Esophagus muscularis mucosa (tissue), 4 donors: ENCODE measurements at places on chromosomes 7 and 10.

- no peak overlapping the region for H3K27ac ChIP-seq
- no peak for DNase-seq
- no peaks in the 10 kb centered on the region for H3K4me1 ChIP-seq
- H3K27me3 ChIP-seq, result no peaks in the 10 kb centered on the region
Observed at GRCh38 chr7:17593819-17594419, 295.5 kb downstream of the AHR start.

DNA sequence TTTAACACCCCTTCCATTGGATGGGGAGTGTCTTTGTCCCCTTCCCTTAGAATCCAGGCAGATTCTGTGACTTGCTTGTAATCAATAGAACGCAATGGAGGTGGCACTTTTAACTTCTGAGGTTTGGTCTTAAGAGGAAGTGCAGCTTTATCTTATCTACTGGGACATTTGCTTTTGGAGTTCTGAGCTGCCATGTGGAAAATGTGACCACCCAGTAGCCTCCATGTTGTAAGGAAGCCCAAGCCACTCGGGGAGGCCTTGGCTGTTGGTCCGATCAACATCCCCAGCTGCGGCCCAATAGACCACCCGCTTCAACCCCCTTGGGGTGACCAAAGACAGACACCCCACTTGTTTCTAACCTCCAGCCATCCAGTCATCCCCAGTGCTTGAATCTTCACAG is 86.3 kb upstream of the FAM171A1 start:
- H3K4me1 ChIP-seq, result no peaks in the 10 kb centered on the region
- H3K36me3 ChIP-seq, result no peaks in the 10 kb centered on the region
- H3K27ac ChIP-seq, result no peak overlapping the region
- no peaks in the 10 kb centered on the region for H3K27me3 ChIP-seq
- no peak for DNase-seq

- H3K27me3 ChIP-seq, result no peaks in the 10 kb centered on the region
- no peaks in the 10 kb centered on the region for H3K36me3 ChIP-seq
- H3K27ac ChIP-seq, result no peak overlapping the region
- H3K4me1 ChIP-seq, result peaks cover 21% of the 10 kb centered on the region
- H3K4me3 ChIP-seq, result no peak overlapping the region
Observed at GRCh38 chr10:79331709-79332108, 15.6 kb upstream of the PPIF start.

GRCh38 chr10:6269432-6269831 is 66.7 kb downstream of the PFKFB3 start:
- DNase-seq, result no peak
- H3K4me3 ChIP-seq, result no peak overlapping the region
- peaks cover 7% of the 10 kb centered on the region for H3K4me1 ChIP-seq
- no peak overlapping the region for H3K27ac ChIP-seq
- H3K36me3 ChIP-seq, result no peaks in the 10 kb centered on the region

- no peak overlapping the region for H3K27ac ChIP-seq
- H3K4me1 ChIP-seq, result peaks cover 6% of the 10 kb centered on the region
- H3K27me3 ChIP-seq, result no peaks in the 10 kb centered on the region
- peaks cover 89% of the 10 kb centered on the region for H3K36me3 ChIP-seq
Observed at GRCh38 chr10:114859222-114859621, 37.6 kb downstream of the FHIP2A start.

DNA sequence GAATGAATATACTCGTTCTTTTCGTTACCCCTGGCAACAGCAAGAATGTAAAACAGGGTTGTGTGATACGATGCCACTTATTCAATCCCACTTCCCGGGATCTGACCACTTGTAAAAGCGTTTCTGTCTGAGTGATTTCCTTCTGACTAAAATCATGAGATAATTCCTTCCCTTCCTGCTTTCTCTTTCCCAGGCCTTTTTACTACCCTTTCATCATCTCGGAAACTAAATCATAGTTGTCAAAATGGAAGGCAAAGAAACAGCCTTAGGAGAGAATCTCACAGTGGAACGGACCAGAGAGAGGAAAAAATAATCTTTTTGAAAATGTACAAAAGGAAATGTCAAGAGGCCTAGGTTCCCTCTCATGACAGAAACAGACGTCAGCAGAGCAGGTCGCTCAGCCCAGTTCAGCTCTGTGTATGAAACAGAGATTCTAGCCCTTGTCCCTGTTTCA is 29.8 kb downstream of the DIP2C start:
- peak overlapping the region; percentile 24 for H3K4me3 ChIP-seq
- peak overlapping the region; percentile 78 for H3K27ac ChIP-seq
- H3K4me1 ChIP-seq, result peaks cover 73% of the 10 kb centered on the region
- H3K36me3 ChIP-seq, result no peaks in the 10 kb centered on the region
- H3K27me3 ChIP-seq, result no peaks in the 10 kb centered on the region

DNA sequence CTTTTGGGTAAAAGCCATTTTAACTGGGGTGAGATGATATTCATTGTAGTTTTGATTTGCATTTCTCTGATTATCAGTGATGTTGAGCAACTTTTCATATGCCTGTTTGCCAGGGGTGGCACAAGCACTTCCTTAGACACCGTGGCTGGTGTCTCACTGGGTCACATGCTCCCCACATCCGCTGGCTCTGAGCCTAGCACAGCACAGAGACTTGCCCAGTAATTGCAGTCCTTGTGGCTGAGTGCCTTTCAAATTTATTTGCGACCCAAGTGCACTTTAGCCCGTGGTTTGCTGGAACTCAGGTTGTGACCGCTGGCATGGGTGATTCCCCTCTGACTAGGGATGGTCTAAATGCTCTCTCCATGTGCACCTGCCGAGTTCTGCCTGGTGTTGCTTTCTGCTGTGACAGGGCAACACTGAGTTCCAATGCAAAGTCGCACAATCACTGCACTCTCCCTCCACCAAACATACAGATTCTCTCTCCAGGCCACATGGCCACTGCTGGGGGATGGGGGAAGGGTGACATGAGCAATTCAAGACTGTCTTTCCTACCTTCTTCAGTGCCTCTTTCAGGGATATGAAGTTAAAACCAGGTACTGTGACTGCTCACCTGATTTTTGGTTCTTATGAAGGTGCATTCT is 66.5 kb downstream of the ZNF277 start:
- no peaks in the 10 kb centered on the region for H3K4me1 ChIP-seq
- no peak overlapping the region for H3K27ac ChIP-seq
- H3K36me3 ChIP-seq, result no peaks in the 10 kb centered on the region
- no peaks in the 10 kb centered on the region for H3K27me3 ChIP-seq
- no peak for DNase-seq
- H3K4me3 ChIP-seq, result no peak overlapping the region

DNA sequence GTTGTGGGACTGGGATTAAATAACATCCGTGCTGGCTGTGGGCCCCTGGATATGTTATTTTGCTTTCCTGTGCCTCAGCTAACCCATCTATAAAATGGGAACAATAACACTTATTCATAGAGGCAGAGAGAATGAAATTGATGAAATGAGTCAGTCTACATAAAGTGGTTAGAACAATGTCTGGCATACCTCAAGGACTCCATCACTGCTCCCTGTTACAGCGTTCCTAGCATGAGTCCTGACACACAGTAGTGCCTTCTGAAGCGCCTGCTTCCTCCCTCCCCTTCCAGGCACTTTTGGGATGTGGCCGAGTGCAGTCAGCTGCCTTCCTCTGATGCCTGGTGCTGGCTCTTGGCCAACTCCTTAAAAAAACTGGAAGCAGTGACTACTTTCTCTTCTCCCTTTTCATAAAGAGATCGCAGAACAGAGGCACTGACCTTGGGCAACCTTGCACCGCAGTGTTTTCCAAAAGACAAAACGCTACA is 108.4 kb upstream of the ZMIZ1 start:
- no peak overlapping the region for H3K4me3 ChIP-seq
- peak overlapping the region; percentile 70 for H3K27ac ChIP-seq
- H3K27me3 ChIP-seq, result no peaks in the 10 kb centered on the region
- DNase-seq, result peak; percentile 94
- peaks cover 33% of the 10 kb centered on the region for H3K4me1 ChIP-seq

GRCh38 chr10:92241158-92241500 is 49.7 kb downstream of the CPEB3 start:
- DNase-seq, result no peak
- H3K27ac ChIP-seq, result peak overlapping the region; percentile 93
- no peaks in the 10 kb centered on the region for H3K36me3 ChIP-seq

- H3K27ac ChIP-seq, result no peak overlapping the region
- H3K4me3 ChIP-seq, result no peak overlapping the region
- H3K4me1 ChIP-seq, result peaks cover 14% of the 10 kb centered on the region
- peaks cover 61% of the 10 kb centered on the region for H3K27me3 ChIP-seq
- no peak for DNase-seq
Observed at GRCh38 chr7:1558181-1558811, 2.3 kb upstream of the TMEM184A start.

DNA sequence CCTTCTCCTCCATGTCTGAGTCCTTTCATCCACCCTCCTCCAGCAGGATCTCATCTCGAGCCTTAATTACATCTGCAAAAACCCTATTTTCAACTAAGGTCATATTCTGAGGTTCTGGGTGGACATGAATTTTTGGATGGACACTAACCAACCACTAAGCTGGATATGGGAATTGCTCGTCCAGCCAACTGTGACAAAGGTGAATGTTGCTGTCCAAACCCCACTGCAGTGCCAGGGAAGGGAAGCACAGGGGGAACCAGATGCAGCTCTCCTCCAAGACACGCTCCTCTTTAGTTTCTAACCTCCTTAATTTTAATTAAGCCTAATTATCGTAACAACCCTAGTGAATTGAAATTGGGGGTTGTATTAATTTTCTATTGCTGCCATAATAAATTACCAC is 65.1 kb upstream of the EBF3 start:
- no peaks in the 10 kb centered on the region for H3K4me1 ChIP-seq
- H3K27me3 ChIP-seq, result no peaks in the 10 kb centered on the region
- DNase-seq, result no peak
- no peaks in the 10 kb centered on the region for H3K36me3 ChIP-seq
- H3K4me3 ChIP-seq, result no peak overlapping the region
- H3K27ac ChIP-seq, result no peak overlapping the region

DNA sequence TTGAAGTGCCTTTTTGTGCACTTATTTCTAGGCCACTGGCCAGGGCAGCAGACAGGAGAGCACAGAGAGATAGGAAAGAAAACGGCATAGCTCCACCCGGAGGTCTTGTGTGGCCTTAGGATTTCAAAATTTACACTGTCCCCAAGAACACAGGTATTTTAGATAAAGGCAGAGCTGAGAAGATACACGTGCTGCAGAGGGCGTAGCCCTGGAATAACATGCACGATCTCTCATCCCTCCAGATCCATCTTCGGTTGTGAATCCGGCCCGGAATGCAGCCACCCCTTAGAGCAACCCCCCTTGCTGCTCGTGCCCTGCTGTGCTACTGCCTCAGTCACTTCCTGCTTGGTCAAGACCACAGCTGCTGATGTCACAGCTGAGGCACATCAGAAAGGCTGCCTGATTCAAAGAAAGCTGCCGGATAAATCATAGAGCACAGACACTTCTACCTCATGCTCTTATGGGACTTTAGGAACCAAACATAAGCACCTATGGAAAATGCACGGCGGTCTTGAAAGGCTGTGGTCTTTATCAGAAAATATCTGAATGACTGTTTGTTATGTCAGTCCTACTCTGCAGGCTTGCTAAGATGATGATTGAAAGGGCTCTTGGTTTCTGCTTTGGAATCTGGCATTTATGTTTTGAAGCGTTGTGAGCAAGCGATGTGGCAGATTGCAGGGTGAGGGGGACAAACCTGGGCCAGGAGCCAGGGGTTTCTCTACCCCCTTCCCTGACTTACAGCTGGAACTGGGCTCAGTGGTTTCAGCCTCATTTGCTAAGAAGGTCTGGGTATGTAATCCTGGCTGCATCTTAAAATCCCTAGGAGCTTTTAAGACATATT is 152.0 kb downstream of the SVIL start:
- no peak overlapping the region for H3K4me3 ChIP-seq
- no peak for DNase-seq
- H3K4me1 ChIP-seq, result peaks cover 31% of the 10 kb centered on the region
- H3K36me3 ChIP-seq, result peaks cover 37% of the 10 kb centered on the region

- H3K4me1 ChIP-seq, result peaks cover 29% of the 10 kb centered on the region
- no peaks in the 10 kb centered on the region for H3K27me3 ChIP-seq
- H3K27ac ChIP-seq, result peak overlapping the region; percentile 73
- DNase-seq, result no peak
- H3K4me3 ChIP-seq, result peak overlapping the region; percentile 36
Observed at GRCh38 chr7:802500-803242, 29.6 kb upstream of the SUN1 start.
